ENCODE measurements at places on chromosomes 7 and 10. TPM values are rescaled to one million over a fixed set of nuclear protein-coding genes. Genes with fewer than 3 reads are reported as not detected.

Gene ACADSB
- total RNA-seq = 13.6 TPM

Gene INMT
- 156 TPM for total RNA-seq

Gene ABCF2
- total RNA-seq = 93.4 TPM

DNA sequence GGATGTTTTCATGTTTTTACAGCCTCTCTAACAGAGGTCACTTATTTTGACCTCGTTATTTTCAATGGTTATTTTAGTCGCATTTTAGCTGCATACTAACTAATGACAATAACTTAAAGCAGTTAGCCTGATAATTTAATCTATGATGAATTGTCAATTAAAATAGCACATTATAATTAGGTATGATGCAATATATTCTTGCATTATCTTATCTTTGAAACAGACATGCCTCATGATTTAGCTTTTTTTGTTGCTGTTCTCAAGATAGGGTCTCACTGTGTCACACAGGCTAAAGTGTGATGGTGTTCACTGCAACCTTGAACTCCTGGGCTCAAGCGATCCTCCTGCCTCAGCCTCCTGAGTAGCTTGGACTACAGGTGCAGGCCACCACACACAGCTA lies 126.4 kb downstream of the KBTBD2 start:
- no peak for DNase-seq

- DNase-seq = no peak
Observed at GRCh38 chr7:94906065-94906851, 1.1 kb upstream of the PPP1R9A start.

DNA sequence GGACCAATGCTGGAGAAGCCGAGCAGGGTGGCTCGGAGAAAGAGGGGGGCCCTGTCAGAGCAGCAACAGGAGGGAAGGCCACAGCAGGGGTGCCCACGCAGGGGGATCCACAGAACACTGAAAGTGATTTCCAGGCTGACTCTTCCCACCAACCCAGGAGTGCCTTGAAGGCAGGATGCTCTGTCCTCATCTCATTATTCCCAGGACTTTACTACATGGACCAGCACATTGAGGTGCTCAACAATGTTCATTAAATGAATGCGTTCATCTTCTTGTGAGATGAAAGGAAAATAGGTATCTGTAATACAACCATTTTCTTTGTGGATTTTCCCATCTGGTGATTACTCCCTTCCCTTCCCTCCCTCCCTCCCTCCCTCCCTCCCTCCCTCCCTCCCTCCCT lies 71.0 kb downstream of the COL26A1 start:
- no peak for DNase-seq

- DNase-seq = no peak
Observed at GRCh38 chr7:117152213-117153007, 170.4 kb downstream of the WNT2 start.

GRCh38 chr7:2108501-2109250 lies 124.1 kb downstream of the MAD1L1 start:
- DNase-seq = no peak

DNA sequence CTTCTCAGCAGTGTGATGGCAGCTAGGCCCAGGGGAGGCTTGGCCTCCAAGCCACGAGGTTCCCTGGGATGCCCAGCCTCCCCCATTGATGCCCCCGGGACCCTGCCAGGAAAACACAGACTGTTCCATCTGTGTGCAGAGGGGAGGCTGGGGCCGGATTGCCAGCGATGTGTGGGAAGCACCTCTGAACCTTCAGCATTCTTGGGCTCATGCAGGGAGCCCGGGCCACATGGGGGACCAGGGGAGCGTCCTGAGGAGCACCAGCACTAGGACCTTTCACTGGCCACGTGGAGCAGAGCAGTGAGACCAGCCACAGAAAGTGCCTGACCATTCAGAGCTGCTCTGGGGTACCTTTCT lies 2.6 kb downstream of the IMPDH1 start:
- no peak for DNase-seq

DNA sequence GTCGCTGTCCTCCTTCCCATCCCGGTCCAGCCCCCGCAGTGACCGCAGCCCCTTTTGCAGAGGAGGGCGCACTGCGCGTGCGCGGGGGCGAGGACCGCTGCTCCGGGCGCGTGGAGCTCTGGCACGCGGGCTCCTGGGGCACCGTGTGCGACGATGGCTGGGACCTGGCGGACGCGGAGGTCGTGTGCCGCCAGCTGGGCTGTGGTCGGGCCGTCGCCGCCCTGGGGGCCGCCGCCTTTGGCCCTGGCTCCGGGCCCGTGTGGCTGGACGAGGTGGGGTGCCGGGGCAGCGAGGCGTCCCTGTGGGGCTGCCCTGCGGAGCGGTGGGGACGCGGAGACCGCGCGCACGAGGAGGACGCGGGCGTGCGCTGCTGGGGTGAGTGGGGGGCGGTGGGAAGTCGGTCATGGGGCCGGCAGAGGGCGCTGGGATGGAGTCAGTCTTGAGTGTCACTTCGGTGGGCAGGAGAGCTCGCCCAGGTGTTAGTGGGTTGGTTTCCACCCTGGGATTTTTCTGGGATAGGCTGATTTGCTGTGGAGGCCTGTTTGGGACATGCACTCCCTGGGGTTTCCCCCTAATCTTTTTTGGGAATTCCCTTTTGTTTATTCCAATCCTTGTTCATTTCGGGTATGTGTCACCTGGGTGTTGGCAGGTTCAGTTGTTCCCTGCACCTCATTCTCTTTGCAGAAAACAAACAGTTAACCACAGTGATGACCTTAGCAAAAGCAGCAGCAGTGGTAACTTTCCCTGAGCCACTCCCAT lies 11.6 kb downstream of the SCART1 start:
- no peak for DNase-seq

GRCh38 chr7:101066141-101066832 lies 19.0 kb upstream of the TRIM56 start:
- no peak for DNase-seq

DNA sequence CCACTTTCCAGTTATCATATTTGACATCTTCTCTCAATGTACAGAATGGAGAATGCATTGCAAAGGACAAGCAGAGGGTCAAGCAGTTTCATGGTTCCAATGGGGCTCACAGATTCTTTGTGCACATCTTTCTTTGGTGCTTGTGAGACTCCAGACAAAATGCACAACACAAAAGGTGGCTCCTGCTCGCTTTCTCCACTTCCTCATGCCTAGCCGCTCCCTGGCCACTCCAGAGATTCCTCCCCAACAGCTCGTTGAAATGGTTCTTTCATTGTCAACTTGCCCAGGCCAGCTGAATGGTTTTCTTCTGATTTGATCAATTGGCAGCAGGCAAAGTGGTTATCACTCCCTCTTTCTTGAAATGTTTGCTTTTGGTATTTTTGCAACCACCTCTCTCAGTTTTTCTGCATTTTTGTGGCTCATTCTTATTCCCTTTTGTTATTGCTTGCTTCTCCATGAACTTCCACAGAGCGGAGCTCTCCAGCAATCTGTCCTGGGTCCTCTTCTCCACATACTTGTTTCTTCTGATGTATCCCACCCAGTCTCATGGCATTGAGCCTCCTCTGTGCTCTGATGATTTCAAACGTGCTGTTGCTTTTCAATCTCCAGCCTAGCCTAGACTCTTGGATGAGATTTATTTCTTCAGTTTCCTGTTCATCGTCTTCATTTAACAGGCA lies 507.8 kb upstream of the MKI67 start:
- DNase-seq = no peak
